Cortex of kidney (tissue), 1 donor: ENCODE measurements at places on chromosomes 7 and 10.

GRCh38 chr7:23333671-23334246 lies 34.6 kb downstream of the MALSU1 start:
- DNase-seq = no peak

GRCh38 chr7:102082693-102083368 lies 203.8 kb upstream of the SH2B2 start:
- no peak for DNase-seq

DNA sequence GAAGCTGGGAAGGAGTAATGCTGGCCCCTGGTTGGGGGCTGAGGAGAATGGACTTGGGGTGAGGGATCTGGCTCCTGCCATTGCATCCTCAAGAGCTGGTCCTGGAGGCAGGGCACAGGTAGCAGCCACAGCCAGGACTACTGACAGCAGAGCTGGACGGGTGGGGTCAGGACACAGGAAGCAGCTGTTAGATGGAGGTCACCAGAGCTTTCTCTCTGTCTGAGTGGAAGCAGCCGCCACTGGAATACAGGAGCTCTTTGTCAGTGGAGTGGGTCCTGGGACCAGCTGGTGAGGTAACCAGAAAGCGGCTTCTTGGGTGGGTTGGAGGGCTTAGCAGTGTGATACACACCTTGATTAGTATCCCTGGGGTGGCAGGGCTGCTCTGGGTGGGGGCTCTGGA lies 58.1 kb upstream of the AQP1 start:
- DNase-seq = no peak

DNA sequence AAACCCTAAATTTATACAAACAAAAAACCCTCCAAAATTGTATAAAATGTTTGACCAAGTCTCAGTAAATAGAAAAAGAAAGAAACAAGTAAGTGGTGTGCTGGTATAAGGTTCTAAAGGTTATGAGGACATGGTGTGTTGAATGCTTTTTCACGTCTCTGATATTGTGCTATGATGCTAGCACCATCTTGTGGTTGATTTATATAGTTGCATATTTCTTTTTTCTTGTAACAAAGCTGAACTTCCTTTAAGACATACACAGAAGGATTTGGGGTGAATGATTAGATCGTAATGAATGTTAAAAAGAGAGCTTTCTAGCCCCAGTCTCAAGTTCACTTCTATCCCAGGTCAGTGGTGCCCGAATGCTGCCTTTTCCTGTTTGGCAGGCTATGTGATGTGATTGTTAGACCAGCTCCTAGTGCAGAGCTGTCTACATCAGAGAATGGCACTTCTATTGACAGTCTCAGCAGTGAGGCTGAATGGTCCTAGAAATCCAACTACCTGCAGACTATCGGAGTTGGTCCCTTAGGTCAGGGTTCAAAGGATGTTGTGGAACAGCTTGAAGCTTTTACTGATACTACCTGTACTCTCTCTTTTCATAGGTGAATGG lies 25.0 kb downstream of the VTI1A start:
- no peak for DNase-seq

DNA sequence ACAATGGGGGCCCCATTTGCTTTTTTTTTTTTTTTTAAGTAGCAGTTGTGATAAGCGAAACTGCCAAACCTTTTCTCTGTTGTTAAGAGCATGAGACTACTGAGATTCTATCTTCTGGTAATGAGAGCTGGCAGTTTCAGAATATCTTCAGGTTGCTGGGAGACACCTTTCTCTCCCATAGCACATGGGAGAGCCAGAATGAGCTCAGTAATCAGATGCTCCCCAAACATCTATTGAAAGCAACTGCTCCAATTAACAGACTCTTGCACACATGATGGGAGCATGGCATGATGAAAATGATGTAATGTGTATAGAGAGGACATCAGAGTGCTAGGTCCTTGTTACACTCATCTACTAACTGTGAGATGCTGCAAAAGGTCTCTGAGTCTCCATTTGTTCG lies 18.8 kb downstream of the MYO3A start:
- DNase-seq = no peak

DNA sequence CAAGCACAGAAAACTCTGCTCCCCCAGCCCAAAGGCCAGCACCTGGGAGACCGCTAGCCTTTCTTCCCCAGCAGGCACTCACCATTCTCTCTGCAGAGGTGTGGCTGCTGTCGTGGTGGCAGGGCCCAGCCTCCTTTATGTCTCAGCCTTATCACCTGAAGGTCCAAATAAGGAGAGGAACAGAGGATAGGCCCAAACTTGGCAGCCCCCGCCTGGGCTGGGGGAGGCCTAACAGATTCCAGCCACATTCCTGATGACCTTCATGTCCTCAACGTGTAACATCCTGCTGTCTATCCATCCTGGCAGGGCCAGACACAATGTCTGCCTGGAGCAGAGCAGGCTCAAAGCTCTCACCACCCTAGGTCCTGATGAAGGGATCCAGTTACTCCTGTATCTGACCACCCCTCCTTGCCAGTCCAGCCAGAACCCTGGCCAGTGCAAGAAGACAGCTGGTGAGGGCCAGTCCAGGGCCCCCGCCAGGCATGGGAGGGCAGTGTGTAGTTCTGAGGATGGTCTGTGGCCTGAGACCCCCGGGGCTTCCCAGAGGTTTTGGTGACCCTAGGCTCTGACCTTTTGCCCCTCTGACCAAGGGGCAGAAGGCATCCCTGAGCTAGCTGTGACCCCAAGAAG lies at the start of gene MYL7:
MYL7 (minus strand) TSS at position 112 of the 630 bp plus-strand sequence; CDS start at position 85, 27 bp downstream.
- no peak for DNase-seq

GRCh38 chr10:97852277-97852676 lies 2.6 kb downstream of the GOLGA7B start:
- DNase-seq = no peak

GRCh38 chr7:64934478-64934877 lies 31.4 kb downstream of the ZNF273 start:
- DNase-seq = no peak

DNA sequence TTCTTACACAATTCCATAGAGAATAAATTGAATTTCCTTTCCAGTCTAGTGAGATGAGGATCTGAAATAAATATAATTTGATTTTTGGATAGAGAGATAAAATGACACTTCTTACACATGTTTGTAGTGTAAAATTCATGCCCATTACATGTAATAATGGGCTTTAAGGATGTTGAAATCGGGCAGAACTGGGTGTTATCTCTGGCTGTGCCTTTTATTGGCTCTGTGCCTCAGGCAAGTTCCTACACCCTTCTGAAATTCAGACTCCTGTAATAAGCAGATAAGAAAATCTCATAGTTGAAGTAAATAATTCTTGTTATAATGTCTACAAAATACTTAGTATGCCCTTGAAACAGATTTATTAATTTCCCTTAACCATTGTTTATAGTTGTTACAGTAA lies 125.6 kb downstream of the SEMA3A start:
- no peak for DNase-seq

DNA sequence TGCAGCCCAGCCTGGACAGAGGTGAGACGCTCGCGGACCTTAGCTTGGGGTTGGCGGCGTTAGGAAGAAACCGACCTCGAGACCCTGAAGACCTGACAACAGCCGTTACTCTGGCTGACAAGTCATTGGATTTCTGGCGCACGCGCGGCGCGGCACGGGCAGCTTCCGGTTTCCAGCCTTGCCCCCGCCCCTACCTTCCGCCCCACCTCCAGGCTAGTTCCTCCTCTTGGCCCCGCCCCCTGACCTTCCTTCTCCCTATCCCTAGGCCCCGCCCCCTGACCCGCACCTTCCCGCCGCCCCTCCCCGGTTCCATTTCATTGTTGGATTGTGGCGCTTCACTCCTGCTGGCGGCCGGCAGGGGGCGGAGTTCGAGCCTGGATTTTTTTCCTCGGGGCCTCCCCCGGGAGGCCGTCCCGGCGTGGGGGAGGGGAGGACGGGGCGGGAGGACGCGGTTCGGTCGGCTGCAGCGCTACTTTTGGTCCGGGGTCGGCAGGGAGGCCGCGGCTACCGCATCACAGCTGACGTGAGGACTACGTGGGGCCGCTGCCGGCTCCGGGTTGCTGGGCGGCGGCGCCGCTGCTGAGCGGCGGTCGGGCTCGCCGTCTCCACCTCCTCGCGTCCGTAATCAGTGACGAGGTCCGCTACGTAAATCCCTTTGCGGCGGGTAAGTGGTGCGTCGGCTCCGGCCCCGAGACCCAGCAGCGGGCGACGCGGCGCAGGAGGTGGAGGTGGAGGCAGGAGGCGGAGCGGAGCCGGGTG lies at the start of gene CREM:
CREM (plus strand) TSS at position 317 of the 759 bp plus-strand sequence. CDS start 10,990 bp downstream, outside the sequence.
- DNase-seq = peak; percentile 68

- no peak for DNase-seq
Measured at GRCh38 chr10:76388321-76389023, 957.0 kb downstream of the LRMDA start.

DNA sequence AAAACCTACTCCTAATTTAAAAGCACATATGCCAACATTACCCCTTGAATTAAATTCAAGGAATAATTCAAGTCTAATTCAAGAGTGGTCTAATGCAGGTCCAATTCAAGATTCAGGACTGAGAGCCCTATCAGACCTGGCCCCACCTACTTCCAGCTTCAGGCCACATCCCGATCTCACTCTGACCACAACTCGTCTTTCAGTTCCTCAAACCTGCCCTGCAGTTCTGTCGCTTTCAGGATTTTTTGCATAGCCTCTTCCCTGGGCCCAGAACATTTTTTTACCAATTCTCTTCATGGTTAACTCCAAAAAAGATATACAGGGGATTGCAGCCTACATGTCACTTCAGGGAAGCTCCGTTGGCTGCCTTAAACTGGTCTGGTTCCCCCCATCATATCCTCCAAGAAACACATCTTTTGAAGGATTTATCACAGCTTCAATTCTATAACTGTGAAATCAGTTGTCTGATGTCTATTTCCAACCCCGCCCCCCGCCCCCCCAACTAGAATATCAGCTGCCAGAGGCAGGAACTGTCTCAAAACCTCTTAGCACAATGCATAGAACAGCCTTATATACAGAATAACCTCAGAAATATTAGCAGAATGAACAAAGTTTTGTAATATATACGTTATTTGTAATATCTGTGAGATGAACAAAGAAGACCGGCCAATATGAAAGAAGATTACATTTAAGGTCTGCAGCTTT lies 20.8 kb downstream of the CCDC6 start:
- no peak for DNase-seq

DNA sequence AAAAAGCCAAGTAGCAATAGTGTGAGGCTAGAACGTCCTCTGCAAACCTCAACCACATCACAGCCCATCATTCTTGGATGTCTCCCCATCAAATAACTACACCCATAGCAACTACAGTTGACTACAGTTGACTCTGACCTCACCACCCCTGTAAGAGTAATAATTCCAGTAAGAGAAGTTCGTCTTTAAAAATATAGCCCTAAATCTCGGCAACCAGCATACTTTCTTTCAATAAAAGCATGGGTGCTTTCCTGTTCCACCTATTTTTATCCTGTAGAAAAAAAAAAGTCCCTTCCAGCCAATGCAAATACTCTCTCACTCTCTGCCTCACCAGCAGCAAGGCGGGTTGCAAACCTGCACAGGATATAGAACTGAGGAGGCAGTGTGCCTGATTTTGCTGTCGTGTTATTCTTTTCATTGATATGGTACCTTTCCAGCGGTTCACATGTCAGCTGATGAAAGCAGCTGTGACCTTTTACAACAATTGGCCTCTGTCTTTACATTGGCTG lies 187.5 kb upstream of the NFE2L3 start:
- DNase-seq = no peak

GRCh38 chr10:29576681-29577080 lies 58.1 kb downstream of the SVIL start:
- DNase-seq = no peak

GRCh38 chr10:89600041-89600440 lies 45.0 kb downstream of the PANK1 start:
- DNase-seq = no peak

GRCh38 chr7:149707448-149707886 lies 65.9 kb downstream of the ZNF467 start:
- DNase-seq = no peak

GRCh38 chr10:63720072-63720537 lies 198.9 kb downstream of the REEP3 start:
- no peak for DNase-seq

- no peak for DNase-seq
Measured at GRCh38 chr7:130789436-130789835, 55.4 kb upstream of the KLF14 start.

GRCh38 chr7:155375337-155376277 lies 77.9 kb downstream of the INSIG1 start:
- DNase-seq = no peak

GRCh38 chr7:79091011-79091410 lies 362.5 kb downstream of the MAGI2 start:
- DNase-seq = no peak

- no peak for DNase-seq
Measured at GRCh38 chr10:122655524-122656307, 43.9 kb downstream of the C10orf120 start.

GRCh38 chr10:62880162-62880561 lies 64.0 kb upstream of the EGR2 start:
- DNase-seq = no peak

DNA sequence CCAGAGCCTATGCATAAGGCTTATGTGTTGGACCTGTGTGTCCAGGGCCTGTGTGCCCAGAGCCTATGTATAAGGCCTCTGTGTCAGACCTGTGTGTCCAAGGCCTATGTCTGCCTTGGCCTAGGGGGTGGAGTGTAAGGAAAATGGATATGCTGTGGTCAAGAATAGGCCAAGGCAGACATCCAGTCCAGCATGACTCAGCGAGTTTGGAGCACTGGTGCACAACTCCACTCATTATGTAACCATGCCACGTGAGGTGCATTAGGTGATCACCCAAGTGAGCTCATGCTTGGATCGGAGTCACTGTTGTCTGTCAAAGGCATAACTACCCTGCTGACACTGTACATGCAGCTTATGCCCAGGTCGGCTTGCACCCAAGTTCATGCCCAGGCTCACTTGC lies 238.9 kb downstream of the CACNA2D1 start:
- no peak for DNase-seq

- DNase-seq = no peak
Measured at GRCh38 chr10:61793760-61794703, 107.5 kb upstream of the ARID5B start.

- DNase-seq = no peak
Measured at GRCh38 chr10:69612760-69613159, 17.3 kb upstream of the FAM241B start.

GRCh38 chr7:85215098-85215497 lies 28.2 kb upstream of the SEMA3D start:
- DNase-seq = no peak

- DNase-seq = no peak
Measured at GRCh38 chr7:2000153-2000687, 232.5 kb downstream of the MAD1L1 start.
